ENCODE measurements at places on chromosomes 5 and 9. TPM values are rescaled to one million over a fixed set of nuclear protein-coding genes. Genes with fewer than 3 reads are reported as not detected.

CARD9 gene
- 0.32 TPM for total RNA-seq

DNA sequence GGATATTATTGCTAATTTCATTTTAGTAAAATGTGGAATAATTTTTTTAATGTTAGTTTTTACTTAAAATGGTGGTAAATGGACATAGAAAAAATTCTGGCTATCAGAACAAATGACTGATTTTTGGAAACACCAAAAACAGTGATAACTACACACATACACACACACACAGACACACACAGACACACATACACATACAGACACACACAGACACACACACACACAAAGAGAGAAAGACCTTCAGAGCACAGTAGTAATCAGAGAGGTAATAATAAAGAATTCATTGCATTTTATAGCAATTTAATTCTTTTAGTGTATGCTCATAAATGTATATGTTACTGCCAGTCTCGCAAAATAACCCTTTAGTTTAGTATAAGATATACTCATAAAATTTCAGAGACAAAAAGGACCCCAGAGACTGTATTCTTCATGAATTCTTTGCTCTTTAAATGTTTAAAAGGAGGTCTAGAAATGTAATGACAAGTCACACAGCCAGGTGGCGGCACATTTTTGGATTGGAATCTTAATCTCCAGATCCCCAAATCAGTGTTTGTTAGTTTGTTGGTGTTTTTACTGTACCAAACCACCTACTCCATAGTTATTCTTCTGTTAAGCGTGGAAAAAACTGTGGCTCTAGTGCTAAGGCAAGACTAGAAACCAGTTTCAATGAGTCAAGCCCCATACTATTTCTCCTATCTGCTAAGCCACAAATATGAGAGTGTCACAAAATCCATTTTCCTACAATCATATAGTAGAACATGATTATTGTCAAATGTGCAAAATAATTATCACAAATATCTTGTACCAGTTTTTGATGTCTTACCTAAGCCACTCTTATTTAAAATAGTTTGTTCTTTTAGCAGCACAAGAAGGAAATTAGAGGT is 109.9 kb downstream of the EDIL3 start:
- peak; percentile 31 for DNase-seq

- no peak for DNase-seq
Observed at GRCh38 chr9:91150998-91151717, 210.6 kb downstream of the AUH start.

DNA sequence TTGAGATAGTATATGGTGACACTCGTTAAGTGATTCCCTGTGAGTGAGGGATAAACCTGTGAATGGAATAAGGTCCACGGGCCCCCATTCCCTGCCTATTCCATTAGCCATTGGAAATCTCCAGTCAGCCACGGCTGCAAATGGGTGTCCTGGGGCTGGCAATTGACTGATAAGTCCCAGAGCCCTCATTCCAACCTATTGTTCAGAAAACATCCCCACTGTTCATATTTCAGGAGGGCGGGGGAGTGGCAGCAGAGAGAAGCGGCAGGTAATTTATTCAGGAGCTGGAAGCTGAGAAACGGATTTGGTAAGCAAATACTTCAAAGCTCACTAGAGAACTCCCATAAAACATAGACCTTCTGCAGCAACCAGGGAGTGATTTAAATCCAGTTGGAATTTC is 42.0 kb downstream of the TMEM174 start:
- DNase-seq = no peak

FAM170A gene
- total RNA-seq = not detected

- no peak for DNase-seq
Observed at GRCh38 chr5:63175850-63176249, 597.2 kb downstream of the LRRC70 start.

CFAP90 gene
- not detected for total RNA-seq

PTGDS gene
- total RNA-seq = not detected

IL13 gene
- total RNA-seq = not detected

MLANA gene
- total RNA-seq = not detected

- no peak for DNase-seq
Observed at GRCh38 chr9:9920425-9921060, 692.3 kb downstream of the PTPRD start.

DNA sequence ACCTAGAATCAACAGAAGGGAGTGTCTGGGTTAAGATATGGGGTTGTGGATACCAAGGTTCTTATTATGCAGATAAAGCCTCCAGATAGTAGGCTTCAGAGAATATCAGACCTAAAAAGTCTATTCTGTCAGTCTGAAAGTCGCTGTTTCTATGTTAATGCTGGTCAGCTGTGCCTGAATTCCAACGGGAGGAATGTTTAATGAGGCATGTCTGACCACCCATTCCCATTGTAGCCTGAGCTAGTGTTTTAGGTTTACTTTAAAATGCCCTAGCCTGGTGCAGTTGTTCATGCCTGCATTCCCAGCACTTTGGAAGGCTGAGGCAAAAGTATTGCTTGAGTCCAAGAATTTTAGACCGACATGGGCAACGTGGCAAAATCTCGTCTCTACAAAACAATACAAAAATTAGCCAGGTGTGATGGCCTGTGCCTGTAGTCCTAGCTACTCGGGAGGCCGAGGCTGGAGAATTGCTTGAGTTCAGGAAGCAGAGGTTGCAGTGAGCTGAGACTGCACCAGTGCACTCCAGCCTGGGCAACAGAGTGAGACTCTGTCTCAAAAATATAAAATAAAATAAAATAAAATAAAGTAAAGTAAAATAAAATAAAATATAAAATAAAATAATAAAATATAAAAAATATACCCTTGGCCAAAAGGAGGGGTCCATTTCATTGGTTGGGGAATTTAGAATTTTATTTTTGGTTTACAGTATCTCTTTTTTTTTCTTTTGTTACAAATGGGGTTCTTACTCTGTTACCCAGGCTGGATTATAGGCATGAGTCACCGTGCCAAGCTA is 7.8 kb upstream of the SOX30 start:
- DNase-seq = no peak

DNA sequence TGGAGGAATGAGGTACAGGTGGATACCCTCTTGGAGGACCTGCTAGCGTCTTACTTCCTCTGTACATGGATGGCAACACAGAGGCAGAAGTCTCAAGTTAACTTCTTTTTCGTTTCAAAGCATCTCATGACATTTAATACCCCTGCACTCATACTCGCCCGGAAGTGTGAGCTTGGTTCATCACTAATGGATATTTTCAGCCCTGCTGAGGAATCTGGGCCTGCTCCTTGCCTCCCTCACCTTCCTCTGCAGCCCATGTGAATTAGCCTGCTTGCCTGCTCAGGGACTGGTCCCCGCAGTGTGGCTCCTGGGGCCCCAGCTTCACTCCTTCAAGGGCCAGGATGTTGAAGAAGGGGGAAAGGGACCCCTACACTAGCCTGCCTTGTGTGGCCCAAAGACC is 34.1 kb downstream of the GADD45G start:
- no peak for DNase-seq

- peak; percentile 26 for DNase-seq
Observed at GRCh38 chr5:4862500-4862899, 277.6 kb upstream of the ADAMTS16 start.

TICAM2 gene
- 22.1 TPM for total RNA-seq

RGS3 gene
- total RNA-seq = 49.0 TPM

GRCh38 chr9:8315211-8315610 is 515.6 kb upstream of the DMAC1 start:
- no peak for DNase-seq

DNA sequence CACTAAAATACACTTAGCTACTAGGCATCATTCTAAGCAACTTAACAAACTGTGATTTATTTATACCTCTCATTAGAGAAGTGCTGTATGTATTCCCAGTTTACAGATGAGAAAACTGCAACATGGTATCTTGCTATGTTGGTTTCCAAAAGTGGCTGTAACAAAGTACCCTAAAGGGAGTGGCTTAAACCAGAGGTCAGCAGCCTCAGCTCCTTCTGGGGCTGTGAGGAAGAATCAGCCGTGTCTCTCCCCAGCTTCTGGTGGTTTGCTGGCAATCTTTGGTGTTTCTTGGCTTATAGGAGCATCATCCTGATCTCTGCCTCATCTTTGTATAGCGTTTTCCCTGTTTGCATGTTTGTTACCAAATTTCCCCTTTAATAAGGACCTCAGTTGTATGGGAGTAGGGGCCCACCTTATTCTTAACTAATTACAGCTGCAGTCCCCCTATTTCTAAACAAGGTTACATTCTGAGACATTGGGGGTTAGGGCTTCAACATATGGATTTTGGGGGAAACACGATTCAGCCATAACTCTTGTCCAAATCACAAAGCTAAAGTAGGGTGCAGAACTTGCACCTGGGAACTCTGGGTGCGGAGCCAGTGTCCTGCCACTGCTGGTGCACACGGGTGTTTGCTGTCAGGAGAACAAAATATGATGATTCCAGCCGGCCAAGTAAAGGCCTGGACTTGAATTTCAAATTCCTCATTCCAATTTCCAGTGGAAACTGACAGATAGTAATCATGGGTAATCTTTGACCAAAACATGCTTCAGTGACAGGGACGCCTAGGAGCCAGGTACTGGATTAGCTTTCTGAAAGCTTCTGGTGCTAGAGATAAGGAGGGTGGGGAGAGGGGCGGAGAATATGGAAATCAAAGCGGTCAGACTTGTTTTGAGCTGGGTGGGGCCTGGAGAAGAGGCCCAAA is 43.3 kb downstream of the RAI14 start:
- no peak for DNase-seq

PCDHB9 gene
- total RNA-seq = 3.8 TPM

CSF2 gene
- total RNA-seq = 0.68 TPM

ADAMTSL1 gene
- 0.95 TPM for total RNA-seq

GRCh38 chr5:4246447-4246846 is 650.8 kb downstream of the IRX1 start:
- no peak for DNase-seq

DNA sequence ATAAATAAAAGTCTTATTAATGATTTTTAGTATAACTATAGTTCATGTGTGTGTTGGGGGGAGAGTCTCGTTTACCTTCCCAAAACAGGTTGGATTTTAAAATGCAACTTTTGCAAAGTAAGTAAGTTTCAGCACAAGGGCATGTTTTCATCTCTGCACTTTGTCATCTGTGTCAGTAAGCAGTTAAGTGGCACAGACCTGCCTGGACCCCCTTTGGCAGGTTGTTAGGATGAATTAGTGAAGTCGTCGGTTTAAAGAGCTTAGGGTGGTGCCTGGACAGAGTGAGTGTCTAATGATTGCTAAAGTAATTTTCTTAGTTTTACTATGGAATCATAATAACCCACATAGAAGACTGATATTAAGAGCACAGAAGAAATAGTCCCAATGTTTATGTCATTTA is 74.9 kb downstream of the TRIO start:
- DNase-seq = no peak

DNA sequence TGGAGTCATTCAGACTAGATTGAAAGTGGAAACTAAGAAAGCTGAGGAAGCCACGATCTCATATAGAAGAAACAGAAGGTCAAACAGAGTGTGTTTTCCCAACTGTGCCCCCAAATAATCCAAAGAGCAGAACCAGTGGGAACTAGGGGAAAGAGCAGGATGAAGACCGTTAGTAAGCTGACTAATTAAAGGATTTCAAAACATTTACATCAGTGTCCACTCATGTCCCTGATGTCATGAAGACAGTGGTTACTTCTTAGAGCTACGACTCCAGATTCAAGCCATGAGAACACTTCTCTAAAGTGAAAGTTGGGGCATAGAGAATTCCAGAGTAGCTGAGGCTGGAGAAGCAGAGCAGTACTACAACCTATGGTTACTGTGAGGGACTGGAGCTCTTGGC is 119.6 kb upstream of the SLC12A2 start:
- DNase-seq = peak; percentile 28

DNA sequence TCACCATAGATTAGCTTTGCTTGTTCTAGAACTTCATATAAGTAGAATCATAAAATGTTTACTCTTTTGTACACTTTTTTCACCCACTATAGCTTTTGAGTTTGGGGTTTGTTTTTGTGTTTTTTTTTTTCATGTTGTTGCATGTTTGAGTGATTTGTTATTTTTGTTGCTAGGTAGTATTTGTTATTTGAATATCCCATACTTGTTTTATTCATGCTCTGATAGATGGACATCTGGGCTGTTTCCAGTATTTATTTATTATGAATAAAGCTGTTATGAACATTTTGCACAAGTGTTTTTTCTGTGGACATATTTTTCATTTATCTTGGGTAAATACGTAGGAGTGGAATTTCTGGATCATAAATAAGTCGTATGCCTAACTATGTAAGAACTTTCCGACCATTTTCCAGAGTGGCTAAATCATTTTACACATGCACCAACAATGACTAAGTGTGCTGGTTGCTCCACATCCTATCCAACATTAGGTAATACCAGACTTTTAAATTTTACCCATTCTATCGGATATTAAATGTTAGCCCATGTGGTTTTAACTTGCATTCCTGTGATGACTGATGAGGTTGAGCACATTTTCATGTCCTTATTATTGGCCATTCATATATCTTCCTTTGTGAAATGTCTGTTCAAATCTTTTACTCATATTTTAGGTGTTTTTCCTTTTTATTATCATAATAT is 69.1 kb upstream of the NR4A3 start:
- DNase-seq = no peak

DNA sequence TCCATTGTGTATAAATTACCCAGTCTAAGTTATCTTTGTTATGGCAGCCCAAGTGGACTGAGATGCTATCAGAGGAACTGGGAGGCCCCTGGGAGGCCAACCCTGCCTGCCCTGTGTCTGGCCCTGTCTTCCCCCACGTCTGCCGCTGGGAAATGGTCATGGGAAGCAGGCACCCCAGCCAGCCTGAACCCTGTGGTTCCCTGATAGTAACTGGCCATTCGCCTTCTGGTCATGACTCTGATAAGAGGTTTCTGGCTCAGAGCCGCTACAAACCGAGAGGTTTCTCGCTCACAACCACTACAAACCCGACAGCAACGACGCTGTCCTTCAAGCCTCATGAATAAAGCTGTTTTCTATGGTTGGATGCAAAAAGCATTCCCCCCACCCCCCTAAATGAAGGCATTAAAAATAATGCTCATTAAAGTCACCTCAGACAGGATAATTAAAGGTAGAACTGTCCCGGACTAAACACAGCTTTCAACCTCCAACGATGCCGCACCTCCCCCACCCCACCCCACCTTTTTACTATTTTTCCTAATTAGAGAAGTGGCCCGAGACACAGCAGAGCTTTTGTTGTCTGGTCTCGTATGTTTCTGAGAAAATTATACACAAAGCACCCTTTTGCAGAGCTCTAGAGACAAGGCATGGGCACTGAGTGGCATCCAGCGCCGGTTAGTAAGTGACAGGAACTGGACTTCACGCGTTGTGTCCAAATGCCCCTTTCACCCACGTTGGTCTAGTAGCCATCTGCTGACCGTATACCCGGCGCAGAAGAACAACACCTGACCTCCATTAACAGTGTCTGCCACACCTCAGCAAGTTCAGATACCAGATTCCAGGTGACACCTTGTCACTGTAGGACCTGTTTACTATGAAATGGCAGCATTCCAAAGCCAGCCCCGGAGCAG is 140.8 kb downstream of the COL23A1 start:
- DNase-seq = peak; percentile 39

All from SJSA1 (cell line).